ENCODE measurements at places on chromosomes 1 and 21.
A peak's percentile ranks its signal among the peaks of the same experiment; 100 is the strongest.

GRCh38 chr1:6424000-6424565 is 493 bp upstream of the ESPN start:
- DNase-seq = no peak

- DNase-seq = peak; percentile 77
Measured at GRCh38 chr1:100463791-100464424, 74.0 kb upstream of the GPR88 start.

GRCh38 chr1:161730050-161730564 is 8.8 kb downstream of the FCRLB start:
- DNase-seq = no peak

DNA sequence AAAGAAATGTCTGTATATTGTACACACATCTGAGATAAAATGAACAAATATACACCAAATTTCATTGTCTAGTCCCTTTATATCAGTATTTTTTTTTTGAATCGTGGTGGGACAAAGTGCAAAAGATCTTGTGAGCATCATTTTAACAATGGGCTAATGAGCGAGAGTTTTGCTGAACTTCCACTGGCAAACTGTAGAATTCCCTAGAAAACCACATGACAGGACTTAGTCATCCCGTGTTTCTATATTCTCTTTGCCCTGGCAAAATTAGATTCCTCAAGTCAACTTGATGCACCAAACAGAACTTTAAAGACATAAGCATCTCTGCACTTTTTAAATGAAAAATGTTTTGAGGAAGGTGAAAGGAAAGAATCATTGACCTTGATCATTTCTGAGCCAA is 488.2 kb upstream of the PTBP2 start:
- no peak for DNase-seq

DNA sequence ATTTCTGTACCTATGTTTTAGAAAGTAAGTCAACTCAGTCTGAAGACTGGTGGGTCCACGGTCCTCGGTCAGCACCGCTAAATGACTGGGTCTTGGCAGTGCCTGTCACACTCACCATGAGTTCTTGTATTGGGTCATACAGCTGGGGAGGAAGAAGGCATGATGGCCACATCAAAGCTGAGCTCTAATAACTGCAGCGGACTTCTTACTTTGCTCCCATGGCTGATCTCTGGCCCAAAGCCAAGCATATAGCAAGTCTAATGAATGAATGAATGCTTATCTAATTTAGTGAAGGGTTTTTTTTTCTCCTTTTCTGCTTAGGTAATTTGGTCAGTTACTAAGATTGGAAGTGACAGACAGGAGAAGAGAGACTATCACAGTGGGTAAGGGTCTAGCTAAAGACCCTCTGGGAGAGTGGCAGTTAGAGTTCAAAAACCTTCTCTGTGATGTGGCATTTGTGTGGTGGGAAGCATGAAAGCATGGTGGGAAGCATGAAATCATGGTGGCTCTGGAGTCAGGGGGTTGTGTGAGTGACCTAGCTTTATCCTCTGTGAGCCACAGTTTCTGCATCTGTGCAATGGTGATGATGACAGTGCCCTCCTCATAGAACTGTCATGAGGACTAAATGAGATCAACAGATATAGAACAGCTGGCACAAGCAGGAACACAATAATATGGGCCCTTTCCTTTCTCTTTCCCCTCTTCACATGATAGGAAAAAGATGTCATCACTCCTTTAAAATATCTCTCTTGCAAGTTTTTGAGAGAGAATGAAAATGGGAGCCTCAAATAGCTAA is 78.9 kb upstream of the JAK1 start:
- no peak for DNase-seq

- DNase-seq = peak; percentile 63
Measured at GRCh38 chr1:61184040-61184713, 101.8 kb downstream of the NFIA start.

GRCh38 chr1:53296117-53296749 is 31.6 kb downstream of the LRP8 start:
- DNase-seq = no peak

GRCh38 chr1:58249737-58250586 is 296.6 kb downstream of the OMA1 start:
- DNase-seq = peak; percentile 14

GRCh38 chr21:15272591-15272990 is 207.8 kb upstream of the NRIP1 start:
- no peak for DNase-seq

DNA sequence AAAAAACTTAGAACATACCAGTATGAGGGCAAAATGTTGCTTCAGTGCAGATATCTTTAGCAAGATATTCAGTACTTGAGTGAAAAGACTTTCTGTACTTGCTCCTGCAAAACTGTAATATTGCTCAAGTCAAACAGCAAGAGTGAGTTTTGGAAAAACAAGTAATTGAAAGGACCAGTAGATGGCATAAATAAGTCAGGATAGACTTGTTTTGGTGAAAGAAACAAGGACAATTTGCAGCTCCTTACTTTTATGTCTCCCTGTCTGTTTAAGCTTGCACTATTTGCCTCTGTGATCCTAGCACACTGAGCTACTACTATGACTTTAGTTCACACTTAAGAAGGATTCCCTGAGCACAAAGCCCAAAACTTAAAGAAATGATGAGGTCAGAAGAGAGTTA is 39.1 kb downstream of the IFI44 start:
- peak; percentile 28 for DNase-seq

DNA sequence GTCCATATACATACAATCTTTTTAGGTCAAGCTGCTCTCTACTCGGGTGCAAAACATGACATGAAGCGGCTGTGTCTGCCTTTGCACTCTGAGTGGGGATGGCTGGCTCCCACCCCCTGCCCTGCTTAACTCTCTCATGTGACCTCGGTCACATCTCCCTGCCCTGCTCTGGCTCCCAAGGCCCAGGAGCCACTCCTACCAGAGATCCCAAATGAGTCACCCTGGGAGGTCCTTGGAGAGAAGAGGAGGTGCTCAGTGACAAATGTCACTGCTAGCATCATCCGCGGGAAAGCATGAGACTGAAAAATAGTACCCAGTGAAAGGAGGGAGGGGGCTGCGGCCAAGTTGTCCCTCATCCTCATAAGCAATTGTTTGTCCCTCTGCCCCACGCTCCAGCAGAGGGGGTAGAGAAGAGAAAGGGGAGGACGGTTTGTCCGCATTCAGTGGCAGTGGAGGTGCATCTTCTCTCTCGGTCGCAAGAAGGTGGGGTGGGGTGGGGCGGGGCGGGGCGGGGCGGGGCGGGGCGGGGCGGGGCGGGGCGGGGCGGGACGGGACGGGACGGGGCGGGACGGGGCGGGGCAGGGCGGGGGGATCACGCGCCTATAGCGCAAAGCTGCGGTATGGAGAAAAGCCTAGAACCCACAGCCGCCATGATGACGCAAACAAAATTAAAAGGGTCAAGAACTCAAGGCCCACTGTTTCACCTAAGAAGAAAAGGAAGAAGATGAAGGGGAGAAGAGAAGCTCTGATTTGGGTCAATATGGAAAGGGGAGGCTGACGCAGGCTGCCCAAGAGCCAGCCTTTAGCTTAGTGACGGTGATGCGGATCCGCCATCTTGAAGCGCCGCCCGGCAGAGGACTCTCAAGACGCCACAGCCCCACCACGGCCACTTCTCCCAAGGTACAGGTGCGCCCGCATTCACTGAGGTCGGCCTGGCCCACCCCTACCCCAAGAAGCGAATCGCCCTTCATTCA is 66.2 kb downstream of the CD46 start:
- no peak for DNase-seq

GRCh38 chr1:3527774-3528173 is 73.3 kb downstream of the ARHGEF16 start:
- DNase-seq = no peak

DNA sequence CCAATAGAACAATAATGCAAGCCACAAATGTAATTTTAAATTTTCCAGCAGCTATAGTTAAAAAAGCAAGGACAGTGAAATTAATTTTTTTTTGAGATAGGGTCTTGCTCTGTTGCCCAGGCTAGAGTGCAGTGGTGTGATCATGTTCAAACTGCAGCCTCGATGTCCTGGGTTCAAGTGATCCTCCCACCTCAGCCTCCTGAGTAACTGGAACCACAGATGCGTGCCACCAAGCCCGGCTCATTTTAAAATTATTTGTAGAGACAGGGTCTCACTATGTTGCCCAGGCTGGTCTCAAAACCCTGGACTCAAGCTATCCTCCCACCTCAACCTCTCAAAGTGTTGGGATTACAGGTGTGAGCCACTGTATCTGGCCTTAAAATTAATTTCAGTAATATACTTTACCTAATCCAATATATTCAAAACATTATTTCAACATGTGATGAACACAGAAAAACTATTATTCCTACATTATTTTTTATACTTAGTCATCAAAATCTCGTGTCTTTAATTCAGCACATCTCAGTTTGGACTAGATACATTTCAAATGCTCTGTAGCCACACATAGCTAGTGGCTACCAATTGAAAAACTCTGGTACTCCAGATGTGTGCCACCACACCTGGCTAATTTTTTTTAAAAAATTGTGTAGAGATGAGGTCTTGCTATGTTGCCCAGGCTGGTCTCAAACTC is 10.8 kb upstream of the ID3 start:
- DNase-seq = no peak

GRCh38 chr1:211344152-211344618 is 17.6 kb downstream of the TRAF5 start:
- no peak for DNase-seq

GRCh38 chr1:178134061-178134460 is 40.2 kb downstream of the RASAL2 start:
- no peak for DNase-seq

DNA sequence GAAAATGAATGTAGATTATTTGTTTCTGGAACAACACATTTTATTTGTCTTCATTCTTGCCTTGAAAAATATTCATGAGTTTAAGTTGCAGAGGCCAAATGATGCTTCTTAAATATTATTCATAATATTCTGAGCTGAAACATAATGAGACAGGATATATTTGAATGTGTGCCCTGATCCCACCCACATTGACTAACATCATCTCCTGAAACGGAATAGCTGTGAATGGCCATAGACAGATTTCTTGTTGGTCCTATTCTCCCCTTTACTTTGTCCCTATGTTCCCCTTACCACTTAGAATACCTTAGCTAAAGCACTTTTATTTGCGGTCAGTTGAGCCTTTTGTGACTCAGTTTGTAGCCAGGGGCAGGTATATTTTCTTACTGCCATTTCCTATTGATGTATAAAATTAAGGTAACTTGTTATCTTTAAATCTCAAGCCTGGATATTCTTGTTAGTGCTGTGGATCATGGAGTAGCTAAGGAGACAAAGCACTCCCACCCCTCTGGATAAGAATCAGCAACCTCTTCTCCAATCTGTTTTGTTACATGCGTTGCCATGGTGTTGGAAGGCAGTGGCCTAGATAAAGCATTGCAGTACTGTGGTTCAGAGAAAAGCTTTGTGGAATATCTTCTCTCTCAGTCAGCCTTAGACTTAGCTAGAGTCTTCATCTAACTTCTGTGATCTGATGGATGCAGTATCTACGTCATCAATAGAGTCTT is 478.5 kb upstream of the DEPDC1 start:
- DNase-seq = peak; percentile 5

DNA sequence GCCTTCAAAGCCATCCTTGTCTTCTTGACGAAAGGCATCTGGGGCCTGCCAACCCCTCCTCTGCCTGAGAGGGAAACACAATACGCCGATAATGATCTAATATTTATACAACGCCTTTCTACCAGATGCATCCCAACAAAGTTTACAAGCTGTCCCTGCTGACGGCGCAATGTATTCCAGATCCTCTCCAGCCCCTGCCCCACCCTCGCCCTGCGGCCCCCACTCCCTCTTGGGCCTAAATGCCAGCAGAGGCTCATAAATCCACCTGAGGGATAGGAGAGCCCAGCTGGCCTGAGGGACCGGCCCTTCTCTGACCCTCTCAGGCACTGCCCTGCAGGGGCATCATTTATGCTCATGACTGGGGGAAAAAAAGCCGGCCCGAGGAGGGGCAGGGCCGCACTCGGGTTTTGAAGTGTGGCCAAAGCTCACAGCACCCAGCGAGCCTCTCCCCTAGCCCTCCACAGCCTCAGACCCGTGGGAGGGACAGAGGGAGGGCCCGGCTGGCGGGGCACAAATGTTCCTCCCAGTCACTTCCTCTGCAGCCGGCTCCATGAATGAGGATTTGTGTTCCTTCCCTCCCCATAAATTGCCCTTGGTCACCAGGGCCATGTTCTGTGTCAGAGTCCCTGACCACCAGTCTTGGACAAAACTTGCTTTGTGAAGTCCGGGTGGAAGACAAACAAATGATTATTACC is 140.3 kb downstream of the FOXD2 start:
- DNase-seq = no peak

DNA sequence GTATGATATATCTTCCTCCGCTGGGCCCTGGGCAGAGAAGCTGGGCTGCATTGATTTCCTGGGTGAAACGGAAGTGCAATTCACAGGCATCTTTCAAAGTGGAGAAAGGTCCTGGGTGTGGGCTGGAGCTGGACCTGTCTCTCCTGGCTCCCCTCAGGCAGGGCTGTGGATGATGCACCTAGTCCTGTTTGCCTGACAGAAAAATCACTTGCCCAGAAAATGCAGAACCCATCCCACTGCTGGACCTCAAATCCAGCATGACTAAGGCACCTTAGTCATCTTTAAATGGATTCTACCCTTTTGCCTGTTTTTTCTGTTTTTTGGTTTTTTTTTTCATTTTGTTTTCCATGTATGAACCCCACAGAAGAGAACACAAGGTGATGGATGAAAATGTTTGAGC is 49.7 kb downstream of the MYSM1 start:
- DNase-seq = no peak

DNA sequence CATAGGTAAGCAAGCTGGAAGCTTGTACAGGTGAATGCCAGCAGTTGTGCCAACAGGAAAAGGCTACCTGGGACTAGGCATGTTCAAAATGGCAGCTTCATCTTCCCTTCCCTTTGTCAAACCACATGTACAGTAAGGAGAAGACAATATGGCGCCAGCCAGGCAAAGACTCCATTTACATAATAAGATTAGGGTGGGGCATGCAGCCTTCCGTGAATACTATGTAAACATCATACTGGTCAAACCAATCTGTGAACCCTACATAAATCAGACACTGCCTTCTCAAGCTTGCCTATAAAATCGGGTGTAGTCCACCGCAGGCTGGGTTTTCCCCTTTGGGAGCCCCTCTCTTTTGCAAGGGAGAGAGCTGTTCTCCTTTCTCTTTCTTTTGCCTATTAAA is 24.6 kb downstream of the ATF3 start:
- DNase-seq = no peak

GRCh38 chr1:78950826-78951225 is 55.7 kb downstream of the ADGRL4 start:
- no peak for DNase-seq

GRCh38 chr1:201647722-201648065 is 108.8 kb downstream of the NAV1 start:
- no peak for DNase-seq

DNA sequence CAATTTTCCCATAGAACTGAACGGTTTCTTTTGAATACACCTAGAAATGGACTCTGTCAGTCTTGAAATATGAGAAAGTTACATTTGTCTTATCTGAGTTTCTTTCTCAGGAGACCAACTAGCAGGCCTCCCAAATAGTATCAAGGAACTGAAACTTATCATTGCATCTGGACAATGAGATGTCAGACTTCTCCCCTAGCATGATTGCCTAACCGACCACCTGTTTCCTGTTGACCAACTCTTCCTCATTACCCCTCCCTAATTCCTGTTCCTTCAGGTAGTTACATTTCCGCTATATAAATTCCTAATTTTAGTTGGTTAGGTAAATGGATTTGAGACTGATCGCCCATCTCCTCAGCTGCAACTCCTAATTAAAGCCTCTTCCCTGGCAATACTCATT is 1587.3 kb downstream of the NCAM2 start:
- DNase-seq = no peak

GRCh38 chr1:164659621-164660411 is 100.8 kb downstream of the PBX1 start:
- no peak for DNase-seq
